ENCODE measurements at places on chromosomes 7 and 10.

DNA sequence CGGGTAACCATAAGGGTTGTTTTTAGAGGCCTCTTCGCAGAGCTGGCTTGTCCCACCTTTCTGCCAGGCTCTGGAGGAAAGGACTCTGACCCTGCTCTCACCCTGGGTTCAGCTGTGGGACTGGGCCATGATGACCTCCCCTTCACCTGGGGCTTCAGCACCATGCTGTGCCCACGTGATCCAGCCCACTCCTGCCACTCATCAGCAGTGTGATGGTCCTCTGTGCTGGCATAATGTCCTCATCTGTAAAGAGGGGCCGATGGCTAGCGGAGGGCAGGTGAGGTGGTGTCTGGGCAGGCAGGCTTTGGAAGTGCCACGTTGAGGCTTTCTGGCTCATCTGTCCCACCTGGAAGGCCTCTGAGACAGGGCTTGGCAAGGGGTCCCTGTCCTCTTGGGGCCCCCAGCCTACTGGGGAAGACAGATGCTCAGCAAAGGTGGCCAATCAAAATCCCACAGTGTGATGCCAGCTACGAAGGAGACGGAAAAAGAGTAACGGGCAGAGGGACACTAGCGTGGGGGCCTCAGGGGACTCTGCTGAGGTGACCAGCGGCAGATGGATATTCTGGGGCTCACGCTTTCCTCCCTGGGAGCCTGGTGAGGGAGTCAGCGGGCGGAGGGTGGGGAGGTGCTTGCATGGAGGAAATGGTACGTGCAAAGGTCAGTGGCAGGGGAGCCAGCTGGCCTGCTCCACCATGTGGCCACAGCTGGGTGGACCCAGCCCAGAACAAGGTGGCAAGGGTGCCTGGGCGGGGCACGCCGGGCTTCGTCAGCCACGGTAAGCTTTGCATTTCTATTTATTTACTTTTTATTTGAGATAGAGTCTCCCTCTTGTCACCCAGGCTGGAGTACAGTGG, 5.4 kb downstream of the LRWD1 start:
- DNase-seq: no peak

DNA sequence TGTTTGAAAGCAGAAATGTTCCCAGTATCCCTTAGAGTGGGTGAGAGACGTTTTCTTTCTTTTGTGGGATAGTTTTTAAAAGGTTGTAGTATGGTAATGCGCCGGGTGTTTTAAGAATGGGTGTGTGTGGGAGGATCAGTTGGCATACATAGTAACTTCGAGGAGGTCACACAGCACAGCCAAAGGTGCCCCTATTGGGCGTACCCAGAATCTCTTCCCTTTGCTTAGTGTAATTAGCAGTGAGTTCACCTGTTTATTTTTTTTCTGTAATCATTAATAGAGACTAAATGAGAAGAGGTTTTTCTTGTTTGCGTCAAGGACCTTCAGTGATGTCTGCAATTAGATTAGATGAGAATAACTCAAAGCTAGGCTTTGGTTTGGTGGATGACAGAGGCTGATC, 1.5 kb downstream of the PLEKHA8 start:
- no peak for DNase-seq

DNA sequence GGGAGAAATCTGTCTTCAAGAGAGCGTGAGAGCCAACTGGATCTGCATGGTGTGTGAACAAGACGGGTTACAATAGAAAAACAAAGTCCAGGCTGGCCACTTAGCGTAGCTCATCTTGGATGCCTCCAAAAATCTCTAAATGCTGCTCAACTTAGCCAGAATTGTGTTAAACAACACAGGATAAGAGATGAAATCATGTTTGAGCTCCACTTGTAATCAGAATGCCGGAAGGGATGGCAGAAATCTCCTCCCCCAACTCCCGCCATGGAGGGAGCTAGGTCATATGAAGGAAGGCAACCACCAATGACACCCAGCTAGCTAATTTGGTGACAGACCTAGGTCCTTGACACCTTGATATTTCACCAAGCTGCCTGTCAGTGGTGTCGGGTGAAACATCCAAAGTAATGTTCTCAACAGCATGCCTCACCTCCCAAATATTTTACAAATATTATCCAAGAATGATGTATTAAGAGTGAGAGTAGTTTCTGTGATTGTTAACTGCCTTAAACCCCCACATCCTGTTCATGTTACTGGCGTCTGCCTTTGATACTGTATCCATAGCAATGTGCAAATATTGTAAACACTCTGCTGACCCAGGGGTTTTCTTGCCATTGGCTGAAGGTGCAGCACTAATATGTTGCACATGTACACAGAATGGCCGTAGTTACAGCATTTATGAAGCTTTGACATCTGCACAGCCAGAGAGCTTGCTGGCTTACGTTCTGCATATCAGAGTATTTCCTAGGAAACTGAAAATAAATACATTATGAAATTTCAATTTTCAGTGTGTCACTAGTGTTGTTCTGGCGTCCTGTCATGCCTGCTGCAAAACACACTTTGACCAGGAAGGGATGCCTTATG, 25.8 kb downstream of the TMEM254 start:
- DNase-seq: no peak

GRCh38 chr10:130740166-130740565, 571.4 kb downstream of the TCERG1L start:
- DNase-seq: no peak

GRCh38 chr7:112886208-112886607, 96.0 kb upstream of the TMEM168 start:
- DNase-seq: no peak

DNA sequence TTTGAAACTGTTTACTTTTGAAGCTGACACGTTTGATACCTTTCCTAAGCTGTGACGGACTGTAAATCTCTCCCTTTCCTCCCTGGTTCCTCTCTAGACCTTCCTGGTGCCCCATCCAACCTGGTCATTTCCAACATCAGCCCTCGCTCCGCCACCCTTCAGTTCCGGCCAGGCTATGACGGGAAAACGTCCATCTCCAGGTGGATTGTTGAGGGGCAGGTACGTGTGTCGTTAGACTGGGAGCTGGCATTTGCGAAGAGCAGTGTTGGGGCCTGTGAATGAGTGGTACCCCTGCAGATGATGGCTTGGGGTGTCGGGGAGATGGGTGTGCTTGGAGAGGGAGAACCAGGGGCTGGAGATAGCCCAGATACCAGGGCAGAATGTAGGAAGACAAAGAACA, 602.7 kb upstream of the FOXK1 start:
- no peak for DNase-seq

DNA sequence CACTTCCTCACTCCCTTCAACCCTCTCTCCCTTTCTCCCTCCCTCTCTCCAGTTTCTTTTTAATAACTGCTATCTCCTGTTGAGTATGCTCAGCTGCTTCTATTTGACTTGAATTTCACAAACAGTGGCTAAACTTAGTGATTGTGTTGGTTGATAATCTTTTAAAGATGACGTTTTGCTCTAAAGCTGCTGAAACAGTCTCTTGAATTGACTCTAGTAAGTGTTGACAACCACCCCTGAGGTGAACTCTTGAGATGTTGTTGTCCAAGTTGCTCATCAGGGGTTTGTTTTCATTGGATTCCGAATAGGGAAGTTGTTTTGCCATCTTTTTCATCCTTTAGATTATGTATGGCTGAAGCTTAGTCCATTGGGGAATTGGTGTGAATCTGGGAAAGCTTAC, 176.2 kb downstream of the TWIST1 start:
- no peak for DNase-seq

DNA sequence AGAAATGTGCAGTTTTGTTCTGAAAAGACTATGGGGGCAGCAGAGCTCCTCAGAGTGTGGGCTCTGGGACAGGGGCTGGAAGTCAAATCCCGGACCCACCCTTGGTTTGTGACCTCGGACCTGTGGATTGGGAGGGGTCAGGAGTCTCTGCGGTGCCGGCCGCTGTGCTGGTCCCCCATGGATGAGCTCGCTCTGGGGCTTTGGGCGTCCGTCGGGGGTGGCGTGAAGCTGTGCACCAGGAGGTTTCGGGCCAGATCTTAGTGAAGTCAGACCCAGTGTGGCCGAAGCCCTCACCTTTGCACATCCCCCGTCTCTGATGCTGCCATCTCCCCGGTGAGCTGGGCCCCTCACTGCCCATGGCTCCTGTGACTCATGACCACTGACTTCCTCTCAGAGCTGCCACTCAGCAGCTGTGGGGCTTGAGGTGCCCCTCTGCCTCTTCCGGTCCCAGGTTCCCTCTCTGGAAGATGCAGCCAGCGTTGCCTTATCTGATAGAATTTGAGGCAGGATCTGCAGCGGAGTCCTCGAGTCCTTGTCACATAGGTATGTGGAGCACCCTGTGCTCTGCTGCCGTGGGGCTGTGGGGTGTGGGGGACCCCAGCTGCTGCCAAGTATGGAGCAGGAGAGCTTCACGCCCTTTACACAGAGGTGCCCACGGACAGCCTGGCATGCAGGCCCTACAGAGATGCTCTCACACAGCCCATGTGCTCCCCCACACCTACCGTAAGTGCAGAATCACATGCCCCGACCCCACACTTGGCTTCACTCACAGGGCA, 11.4 kb upstream of the SCART1 start:
- DNase-seq: no peak

Measured in stimulated activated CD8-positive, alpha-beta memory T cell treated with anti-CD3 and anti-CD28 coated beads, Interleukin-7, amount 100 ng/mL, for 24 hours (primary cell).